CD4-positive, alpha-beta T cell treated with Interleukin-17A for 4 hours (primary cell): ENCODE measurements at places on chromosomes 6 and 20.
A peak's percentile ranks its signal among the peaks of the same experiment; 100 is the strongest.

GRCh38 chr20:17343656-17344452, 117.0 kb downstream of the PCSK2 start:
- DNase-seq: no peak

GRCh38 chr20:44326391-44327159, 10.3 kb upstream of the R3HDML start:
- DNase-seq: peak; percentile 51

DNA sequence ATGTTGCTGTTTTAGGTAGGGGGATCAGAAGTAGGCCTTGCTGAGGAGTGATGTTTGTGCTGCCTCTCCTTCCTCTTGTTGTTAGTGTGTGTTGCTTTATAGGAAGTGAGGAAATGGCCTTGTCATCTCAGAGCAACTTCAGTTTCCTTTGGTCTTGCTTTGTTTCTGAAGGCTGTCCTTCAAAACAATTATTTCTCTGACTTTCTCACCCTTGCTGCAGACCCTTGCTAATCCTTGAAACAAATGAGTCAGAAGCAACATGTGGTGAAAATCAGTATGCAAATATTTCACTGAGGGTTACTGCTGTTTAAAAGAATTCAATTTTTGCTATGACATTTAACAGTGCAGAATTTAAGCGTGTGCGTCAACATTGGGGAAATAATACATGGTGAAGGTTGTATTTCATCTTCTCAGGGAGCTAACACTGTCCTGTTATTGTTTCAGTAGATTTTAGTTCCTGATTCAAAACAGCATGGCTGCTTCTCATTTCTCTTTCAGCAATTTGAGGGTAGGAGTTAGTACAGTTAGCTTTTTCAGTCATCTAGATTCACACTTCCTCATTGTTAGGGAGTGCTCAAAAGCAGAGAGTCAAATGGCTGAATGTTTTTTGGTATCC, 13.8 kb downstream of the RNF144B start:
- no peak for DNase-seq

GRCh38 chr20:22385602-22386305, 198.6 kb downstream of the FOXA2 start:
- no peak for DNase-seq

- DNase-seq: no peak
Observed at GRCh38 chr6:38481851-38482250, 157.9 kb downstream of the BTBD9 start.

DNA sequence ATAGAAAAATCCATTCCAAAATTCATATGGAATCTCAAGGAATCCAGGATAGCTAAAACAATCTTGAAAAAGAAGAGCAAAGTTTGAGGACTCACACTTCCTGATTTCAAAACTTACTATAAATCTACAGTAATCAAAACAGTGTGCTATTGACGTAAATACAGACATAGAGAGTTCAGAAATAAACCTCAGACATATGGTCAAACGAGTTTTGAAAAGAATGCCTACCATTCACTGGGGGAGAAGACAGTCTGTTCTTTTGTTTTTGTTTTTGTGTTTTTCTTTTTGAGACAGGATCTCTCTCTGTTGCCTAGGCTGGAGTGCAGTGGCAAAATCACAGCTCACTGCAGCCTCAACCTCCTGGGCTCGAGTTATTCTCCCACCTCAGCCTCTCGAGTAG, 25.3 kb upstream of the PROKR2 start:
- no peak for DNase-seq

DNA sequence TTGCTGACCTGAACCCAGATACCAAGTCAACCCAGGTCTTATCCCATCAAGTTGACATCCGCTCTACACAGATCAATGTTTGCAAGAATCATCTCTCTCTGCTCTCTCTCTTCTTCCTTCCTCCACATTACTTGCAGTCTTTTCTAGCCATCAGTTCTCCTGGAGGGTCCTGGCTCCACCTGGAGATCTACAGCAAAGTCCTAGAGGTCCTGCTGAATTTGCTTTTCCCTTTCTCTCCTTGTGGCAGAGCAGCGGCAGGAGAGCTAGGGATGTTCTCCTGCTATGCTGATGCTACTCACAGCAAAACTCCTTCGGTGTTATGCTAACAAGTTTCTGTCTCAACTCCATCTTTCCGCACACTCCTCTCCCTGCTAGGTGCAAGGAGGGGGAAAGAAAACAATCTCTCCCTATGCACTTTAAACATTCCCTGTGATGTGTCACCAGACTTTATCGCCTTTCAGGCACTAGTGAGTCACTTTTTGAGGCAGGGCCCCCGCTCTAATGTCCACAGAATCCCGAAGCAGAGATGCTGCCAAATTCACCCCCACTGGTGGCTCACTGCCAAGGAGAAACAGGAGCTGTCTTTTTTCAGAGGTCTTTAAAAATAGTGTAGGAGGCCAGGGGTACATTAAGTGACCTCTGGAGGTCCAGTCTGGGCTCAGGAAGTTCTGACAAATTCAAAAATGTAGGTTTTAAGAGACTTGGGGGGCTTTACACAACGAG, 62.6 kb downstream of the FAM50B start:
- no peak for DNase-seq

DNA sequence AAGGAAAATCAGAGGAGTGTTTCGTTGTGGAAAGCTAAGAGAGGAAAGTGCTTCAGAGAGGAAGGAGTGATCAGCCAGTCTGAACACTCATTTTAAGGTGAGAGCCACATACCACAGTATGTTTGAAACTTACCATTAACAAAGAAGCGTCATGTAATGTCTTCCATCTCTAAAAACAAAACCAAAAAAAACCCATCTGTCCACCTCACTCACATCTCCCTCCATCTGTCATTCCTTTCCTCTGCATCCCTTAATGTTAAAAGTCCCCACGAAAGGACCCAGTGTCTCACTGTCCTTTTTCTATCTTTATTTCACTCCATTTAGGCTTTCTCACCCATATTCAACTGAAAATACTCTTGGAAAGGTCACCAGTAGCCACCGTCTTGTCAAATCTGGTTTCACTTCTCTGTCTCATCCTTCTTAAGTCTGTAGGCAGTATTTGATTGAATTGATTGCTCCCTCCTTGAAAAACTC, 59.4 kb upstream of the GNRH2 start:
- no peak for DNase-seq

- no peak for DNase-seq
Observed at GRCh38 chr20:44400970-44401769, 45.7 kb downstream of the HNF4A start.

- DNase-seq: no peak
Observed at GRCh38 chr20:60201198-60201835, 243.1 kb downstream of the CDH26 start.

DNA sequence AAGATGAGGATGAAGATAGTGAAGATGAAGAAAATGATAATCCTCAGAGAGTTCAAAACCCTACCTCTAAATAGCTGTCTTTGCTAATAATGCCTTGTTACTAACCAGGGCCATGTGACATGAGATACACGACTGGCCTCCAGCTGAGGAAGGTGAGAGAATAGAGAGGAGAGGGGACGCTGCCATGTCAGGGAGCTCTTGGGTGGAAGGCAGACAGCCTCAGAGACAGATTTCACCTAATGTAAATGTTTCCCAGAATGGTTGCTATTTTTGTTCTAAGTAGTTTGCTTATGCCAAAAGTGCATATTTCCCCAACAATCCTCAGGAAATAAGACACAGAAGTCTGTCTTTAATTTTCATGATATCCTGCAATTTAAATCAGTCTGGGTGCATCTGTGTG, 138.4 kb downstream of the ELOVL4 start:
- no peak for DNase-seq

- DNase-seq: no peak
Observed at GRCh38 chr6:125640441-125641150, 108.8 kb upstream of the HEY2 start.

GRCh38 chr6:150503041-150503440, 96.6 kb upstream of the PLEKHG1 start:
- DNase-seq: no peak

DNA sequence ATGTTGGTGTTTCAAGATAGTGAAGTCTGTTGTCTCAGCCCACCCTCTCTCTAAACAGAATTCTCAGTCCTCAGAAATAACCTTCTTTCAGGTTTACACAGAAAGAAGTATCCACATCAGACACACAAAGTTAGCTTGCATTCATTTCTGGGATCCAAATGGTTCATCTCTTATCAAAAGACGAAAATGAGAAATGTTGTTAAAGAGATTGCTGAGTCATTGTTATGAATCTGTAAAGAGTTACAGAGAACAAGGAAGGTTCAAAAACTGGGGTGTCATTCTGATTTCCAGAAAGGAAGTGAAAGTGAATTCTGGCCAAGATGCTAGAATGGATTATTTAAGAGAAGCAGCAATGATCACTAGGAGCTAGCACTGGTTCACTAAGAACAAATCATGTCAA, 90.5 kb upstream of the ATXN1 start:
- DNase-seq: no peak

DNA sequence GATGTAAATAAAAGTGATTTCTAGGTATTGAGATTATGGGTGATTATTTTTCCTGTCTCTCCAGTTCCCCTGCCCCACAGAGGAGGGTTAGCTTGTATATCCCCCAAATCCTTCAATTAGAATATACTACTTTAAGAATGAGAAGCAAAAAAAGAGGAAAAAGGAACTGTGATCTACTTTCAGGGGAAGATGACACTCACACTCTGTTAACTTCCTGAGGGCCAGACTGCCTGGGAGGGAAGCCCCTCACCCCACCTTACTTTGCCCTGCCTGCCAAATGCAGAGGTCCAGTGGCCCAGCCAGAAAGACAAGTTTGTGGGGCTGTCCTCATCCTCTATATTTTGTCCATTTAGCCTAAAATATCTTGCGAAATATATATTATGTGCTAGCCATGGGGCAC, 9.2 kb upstream of the LY86 start:
- DNase-seq: no peak

GRCh38 chr6:119307056-119307455, 42.5 kb downstream of the MAN1A1 start:
- DNase-seq: no peak

DNA sequence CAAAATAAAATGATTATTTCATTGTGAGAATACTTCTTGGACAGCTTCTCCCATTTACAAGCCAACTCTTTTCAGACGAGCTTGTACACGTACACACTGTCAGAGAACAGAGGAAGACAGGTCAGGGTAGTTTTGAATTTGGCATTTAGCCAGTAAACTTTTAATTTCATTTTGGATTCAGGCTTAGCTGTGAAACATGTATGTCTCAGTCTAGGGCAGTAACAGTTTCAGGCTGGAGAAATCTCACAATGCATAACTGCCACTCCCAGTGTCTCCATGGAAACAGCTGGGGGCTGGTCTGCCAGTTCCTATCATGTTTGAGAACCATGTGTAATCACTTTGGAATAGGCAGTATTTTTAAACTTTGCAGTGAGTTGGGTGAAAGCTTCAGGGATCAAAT, 22.0 kb upstream of the QKI start:
- no peak for DNase-seq

DNA sequence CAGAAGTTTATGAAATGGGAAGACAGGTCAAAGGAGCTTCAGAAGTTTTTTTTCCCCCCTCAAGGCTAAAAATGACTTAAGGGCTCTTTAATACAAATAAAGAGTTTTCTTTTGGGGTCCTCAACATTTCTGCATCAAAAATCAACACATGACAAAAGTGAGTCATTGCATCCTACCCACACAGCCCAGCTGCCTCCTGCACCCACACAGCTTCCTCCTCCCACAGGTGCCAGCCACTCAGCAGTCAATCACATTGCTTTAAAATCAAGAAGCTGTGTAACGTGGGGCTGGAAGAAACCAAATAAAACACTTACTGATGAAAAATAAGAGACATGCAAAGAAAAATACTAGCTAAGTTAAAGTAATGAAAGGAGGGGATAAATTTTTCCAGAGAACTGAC, 68.5 kb downstream of the MAP3K5 start:
- DNase-seq: peak; percentile 64

GRCh38 chr6:150874179-150874578, 8.7 kb downstream of the MTHFD1L start:
- DNase-seq: no peak

- DNase-seq: no peak
Observed at GRCh38 chr6:158460602-158461169, 99.2 kb upstream of the TMEM181 start.

DNA sequence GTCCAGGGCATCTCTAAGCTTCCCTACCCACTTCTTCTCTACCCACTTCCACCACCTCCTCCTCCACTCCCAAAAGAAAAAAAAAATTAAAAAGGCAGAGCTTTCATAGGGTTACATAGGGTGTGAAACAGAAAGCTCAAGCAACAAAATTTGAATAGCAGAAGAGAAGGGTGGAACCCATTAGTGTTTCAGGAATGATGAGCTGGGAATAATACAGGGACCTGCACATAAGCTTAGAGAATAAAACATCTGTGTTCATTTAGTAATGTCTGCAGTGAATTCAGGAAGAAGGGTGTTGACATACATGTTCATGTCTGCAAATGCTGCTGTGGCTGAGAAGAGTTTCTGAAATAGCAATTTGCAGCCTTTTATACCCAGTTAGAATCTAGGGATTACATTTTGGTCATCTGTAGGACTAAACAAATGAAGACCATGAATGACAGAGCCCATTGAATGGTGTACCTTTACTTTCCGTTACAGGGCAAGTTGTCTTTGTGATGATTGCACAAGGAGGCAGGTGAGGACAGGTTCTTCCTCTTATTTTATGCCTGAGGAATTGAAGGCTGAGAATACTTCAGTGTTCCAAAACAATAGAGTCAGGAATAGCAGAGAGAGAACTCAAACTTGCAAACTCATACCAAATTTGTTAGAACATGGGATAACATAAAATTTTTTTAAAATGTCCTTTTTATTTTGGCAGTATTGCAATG, 975.1 kb downstream of the TFAP2A start:
- no peak for DNase-seq

DNA sequence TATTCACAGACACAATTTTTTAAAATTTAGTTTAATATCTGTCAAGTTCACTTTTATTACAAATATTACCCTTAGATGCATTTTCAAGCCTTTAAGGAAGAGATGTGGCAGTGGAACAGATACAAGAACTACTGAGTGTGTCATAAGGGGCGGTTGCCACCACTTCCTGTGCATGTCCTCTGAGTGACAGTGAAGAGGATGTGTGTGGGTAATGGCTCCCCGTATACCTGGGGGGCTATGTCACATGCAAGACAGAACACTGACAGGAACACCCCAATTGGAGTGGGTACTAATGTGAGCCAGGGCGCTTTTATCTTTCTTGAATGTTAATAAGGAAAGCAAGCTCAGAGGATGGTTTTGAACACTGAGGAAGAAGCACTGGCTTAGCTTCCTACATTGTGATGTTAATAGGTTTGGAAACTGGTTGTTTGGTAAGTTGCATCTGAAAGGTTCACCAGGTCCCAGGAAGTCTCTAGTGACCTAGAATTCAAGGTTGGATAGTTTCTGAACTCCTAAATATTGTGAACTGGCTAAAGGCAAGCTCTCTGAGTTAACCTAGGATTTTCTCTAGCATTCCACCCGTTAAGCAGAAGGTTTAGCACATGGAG, 83.4 kb upstream of the ASF1A start:
- peak; percentile 77 for DNase-seq

DNA sequence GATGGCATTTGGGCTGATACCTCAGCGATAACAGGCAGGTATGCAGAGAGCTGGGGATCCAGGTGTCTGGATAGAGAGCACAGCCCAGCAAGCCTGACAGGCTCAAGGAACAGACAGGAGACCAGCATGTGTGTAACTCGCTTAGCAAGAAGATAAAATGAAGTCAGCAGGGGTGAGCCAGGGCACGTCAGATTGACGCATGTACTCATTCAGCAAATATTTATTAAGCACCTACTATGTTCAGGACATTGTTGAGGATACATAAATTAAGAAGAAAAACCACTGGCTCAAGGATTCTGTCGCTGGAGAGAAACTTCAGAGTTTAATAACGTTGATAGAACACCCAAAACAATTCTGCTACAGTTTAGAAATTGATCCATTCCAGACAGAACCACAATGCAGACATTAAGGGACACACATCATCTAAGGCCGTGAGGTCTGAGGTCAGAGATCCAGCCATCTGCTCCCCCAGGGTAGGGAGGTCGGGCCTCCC, 1.0 kb upstream of the DUSP22 start:
- no peak for DNase-seq
